Esophagus muscularis mucosa (tissue), 4 donors: ENCODE measurements at places on chromosomes 2 and 18. TPM values are rescaled to one million over a fixed set of nuclear protein-coding genes. Genes with fewer than 3 reads are reported as not detected.

XIRP2 gene
- not detected for total RNA-seq

REEP1 gene
- total RNA-seq = 95.1 TPM

APOB gene
- 1.7 TPM for total RNA-seq

MYO1B gene
- 17.3 TPM for total RNA-seq

C2orf81 gene
- 0.66 TPM for total RNA-seq

ASB3 gene
- 10.0 TPM for total RNA-seq

PKDCC gene
- 102 TPM for total RNA-seq

DNA sequence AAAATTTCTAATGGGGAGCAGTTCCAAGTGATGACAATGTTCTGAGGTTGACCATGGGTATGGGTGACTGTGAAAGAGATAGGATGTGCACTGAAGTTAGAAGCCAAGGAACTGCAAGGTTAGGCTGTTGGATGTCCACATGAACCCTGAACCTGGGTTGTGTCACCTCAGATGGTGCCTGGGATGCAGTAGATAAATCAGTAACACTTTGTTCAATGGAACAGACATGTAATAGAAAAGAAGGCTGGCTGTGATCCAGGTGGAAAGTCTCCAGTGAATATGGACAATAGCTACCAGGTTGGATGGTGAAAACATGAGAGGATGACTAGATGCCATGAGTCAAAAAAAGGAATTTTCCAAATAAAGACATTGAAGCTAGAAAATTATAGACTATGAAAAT is 131.4 kb downstream of the TRABD2A start:
- no peak for DNase-seq

- no peak for DNase-seq
Measured at GRCh38 chr18:54089749-54090459, 134.6 kb downstream of the MBD2 start.

DNA sequence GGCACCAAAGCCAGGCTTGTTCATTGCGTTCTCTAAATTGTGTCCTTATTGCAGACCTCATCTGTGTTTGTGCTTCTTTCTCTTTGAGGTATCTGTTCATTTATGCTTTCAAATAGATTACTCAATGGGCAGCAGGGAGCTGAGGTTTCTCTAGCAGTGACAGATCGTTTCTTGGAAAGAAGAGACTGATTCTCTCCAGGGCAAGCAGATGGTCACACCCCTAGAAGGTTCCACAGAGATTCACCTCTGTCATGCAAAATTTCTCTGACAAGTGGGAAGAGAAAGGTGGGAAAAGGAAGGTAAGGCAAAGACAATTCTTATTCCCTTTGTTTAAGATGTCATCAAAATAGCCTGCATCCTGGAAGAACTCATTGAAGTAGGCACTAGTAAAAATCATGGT is 14.0 kb downstream of the DLGAP1 start:
- DNase-seq = no peak

- no peak for DNase-seq
Measured at GRCh38 chr2:186925514-186925913, 76.5 kb upstream of the ZSWIM2 start.

- no peak for DNase-seq
Measured at GRCh38 chr2:142586693-142587580, 290.5 kb upstream of the KYNU start.

DNA sequence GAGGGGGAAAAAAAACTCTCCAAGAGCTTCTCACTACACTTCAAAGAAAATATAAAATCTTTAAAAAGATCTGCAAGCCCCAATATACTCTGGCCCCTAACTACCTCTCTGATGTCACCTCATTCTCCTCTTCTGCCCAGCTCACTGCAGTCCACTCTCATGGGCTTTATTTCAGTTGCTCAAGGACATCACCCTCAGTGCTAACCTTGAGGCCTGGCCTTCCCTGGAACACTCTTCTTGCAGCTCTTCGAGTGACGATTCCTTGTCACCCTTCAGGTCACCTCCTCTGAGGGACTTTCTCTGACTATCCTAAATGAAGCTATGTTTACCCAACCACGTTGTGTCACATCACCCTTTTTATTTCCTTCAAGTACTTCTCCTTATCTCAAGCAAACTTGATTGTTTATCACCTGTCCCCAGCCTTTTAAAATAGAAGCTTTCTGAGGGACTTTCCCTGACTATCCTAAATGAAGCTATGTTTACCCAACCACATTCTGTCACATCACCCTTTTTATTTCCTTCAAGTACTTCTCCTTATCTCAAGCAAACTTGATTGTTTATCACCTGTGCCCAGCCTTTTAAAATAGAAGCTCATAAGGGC is 10.4 kb downstream of the RTTN start:
- DNase-seq = no peak

GRCh38 chr18:75137346-75137877 is 71.5 kb downstream of the PTGR3 start:
- peak; percentile 66 for DNase-seq

GRCh38 chr2:198968545-198968944 is 489.2 kb downstream of the SATB2 start:
- DNase-seq = no peak

DNA sequence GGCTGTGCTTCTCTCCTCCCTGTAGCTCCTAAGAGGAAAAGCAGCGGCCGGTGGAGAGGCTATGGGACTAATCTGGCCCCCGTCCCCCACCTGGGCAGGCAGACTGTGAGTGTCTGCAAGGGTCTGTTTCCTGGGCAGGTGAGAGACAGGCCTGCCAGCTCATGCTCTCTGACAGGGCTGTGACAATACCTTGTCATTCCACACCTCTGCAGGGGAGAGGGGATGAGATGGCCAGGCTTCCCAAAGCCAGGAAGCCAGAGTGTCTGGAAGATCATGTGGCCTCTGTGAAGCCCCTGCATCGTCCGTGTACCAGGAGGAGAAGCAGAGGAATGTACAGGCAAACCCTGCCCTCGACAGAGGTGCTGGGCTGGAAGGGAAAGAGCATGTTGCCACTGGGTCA is 142.5 kb upstream of the GATA6 start:
- no peak for DNase-seq

DNA sequence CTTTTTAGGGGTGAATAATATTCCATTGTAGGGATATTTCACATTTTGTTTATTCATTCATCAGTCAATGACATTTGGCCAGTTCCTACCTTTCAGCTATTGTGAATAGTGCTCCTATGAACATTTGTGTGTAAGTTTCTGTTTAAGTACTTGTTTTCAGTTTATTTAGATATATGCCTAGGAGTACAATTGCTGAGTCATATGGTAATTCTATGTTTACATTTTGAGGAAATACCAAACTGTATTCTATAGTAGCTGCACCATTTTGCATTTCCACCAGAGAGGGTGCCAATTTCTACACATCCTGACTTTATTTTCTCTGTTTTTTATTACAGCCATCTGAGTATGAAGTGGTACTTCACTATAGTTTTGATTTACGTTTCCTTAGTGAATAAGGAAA is 54.4 kb upstream of the ZNF236 start:
- DNase-seq = no peak

DNA sequence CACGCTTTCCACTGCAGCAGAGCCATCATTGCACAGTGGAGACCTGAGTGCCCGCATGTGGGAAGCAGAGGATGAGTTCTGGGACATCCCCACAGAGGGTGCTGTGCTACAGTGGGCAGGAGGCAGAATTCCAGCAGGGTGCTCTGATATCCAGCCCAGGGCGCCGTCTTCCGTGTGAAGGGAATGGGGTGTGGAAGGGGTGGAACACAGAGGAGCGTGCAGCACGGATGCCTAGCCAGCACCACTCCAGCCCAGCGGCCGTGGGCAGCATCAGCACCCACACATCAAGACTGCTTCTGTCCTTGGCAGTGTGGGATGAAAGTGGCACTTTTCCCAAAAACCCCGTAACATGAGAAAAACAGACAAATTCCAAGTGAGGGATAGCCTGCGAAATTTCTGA is 134.3 kb downstream of the ZNF236 start:
- DNase-seq = no peak

DNA sequence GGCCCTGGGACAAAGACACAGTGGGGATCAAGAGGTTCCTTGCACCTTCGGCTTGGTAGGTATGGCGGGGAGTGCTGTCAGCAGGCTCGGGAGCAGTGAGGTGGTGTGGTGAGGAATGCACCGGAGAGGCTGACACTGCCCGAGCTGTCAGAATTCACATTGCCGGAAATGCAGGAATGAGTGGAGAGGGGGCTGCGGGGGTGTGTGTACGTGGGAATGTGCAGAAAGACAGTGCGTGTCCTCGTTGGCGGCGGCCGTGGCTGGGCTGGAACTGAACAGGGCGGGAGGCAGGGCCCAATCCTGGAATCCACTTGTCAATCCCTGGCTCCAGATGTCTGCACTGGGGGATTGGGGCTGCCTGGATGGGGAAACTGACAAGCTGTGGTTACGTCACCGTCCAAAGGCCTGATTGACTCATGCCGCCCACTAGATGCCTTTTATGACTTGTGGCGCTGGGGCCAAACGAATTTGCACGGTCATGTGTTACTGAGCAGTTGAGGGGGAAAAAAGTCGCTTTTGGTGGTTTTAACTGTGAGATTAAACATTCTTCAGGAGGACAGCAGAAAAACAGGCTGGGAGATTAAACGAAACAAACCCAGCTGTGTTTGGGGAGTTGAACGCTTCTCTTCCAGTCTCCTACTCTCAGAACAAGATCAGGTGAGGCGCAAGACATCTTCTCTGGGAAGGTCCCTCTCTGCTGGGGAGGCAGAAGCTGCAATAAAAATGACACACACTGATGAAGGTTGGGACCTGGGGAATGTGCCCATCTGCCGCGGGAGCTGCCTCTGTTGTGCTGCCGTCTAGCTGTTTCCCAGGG is 189.4 kb upstream of the GLI2 start:
- no peak for DNase-seq

DNA sequence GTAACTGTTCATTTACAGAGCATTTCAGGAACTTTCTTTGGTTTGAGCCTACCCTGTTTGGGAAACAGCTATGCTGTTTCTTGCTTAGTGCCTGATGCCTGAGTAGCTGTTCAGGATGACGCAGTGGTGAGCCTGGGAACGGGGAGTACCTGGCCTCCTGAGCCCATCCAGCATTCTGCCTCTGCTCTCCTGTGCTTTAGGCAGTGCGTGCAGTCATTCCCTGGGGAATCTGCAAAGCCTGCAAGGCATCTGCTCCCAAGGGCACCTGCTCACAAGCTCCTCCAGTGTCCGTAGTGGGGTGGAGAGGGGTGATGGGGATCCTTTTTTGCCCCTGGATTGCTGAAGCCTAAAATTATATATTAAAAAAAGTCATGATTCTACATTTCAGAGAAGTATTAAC is 68.8 kb downstream of the RAPGEF4 start:
- no peak for DNase-seq

GRCh38 chr18:79487183-79487800 is 91.6 kb downstream of the NFATC1 start:
- no peak for DNase-seq

DNA sequence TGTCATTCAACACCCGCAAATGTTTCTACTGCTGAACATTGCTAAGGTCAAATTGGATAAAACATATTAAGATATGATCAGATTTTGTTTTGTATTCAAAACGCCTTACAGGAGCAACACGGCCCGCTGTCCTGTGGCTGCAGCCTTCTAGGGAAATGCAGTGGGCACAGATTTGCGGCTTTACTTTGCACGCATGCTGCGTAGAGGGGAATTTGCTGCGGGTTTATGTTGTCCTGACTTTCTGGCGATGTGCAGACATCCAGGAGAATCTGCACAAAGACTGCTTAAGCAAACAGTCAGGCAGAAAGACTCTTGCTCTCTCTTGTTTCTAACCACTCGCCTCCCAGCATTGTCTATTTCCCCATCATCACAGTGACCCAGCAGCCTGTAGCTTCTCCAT is 88.3 kb downstream of the LRRC30 start:
- DNase-seq = peak; percentile 89

GRCh38 chr18:68665628-68666027 is 49.3 kb downstream of the TMX3 start:
- no peak for DNase-seq

- peak; percentile 21 for DNase-seq
Measured at GRCh38 chr2:130241041-130241707, 42.9 kb upstream of the TUBA3E start.

DNA sequence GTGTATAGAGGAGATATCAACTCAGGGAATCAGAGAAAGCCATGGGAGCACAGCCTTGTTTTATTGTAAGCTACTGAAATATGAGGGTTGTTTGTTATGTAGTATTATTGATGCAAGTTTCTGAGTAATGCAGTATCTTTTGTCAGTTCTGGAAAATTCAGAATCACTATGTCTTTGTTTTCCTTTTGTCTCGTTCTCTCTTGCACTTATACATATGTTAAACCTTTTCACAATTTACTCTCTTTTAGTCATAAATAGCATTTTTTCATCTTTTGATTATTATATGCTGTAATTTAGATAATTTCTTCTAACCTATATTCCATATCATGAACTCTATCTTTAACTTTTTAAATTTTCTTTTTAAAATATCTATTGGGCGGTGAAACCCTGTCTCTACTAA is 85.0 kb upstream of the COL3A1 start:
- no peak for DNase-seq

DNA sequence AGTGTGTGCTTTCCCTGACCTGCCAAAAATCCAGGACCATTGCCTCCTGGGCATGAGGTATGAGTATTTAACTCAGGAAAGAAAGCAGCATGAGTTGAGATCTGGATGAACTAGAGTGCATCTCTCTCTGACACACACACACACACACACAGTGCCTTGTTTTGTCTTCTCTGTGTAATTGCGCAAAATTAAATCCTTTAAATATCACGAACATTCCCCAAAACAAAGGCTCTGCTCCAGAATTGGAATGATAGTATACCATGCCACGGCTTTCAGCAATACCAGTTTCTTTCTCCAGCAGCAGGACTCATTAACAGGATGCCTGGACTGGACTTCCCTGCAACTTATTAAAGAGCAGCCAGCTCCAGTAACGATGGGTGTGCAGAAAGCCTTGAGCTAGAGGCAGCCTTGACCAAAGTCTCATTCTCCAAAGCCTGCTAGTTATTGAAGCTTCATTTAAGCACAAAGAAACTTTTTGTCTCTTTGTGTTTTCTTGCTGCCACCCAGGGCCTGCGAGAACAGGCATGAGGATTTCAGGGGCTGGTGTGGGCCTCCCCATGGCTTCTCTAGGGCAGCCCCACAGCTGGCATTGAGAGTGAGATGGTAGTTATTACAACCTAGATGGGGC is 101.7 kb downstream of the NRP2 start:
- no peak for DNase-seq

DNA sequence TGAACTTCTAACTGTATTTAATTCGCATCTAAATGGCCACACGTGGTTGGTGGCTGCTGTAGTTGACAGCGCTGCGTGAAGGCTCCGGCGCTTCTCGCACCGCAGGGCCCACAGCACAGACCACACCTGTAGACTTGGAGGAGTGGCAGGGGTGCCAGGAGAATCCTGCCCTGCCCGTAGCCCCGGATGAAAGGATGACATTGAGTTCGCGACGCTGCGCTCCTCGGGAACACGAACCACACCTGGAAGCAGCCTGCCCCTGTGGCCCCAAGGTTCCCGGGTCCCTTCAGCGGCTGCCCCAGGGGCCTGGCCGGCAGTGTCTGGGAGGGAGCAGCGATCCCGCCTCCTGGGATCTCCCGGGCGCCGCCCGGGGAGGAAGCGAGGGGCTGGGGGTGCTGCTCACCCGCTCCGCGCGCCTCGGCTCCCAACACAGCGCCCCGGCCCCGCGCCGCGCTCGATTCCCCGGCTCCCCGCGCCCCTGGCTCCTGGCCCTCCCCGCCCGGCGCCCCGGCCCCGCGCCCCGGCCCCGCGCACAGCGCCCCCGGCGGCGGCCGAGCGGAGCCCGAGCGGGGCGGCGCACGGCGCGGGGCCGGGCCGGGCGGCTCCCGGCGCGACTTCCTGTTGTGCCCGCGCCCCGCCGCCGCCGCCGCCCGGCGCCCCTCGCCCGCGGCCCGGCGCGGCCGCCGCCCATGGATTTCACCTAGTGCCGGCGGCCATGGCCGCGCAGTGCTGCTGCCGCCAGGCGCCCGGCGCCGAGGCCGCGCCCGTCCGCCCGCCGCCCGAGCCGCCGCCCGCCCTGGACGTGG is at the start of gene RNPEPL1:
TSS of gene RNPEPL1 (plus strand) at position 613 of the 806 bp plus-strand sequence. CDS start at position 716, 103 bp downstream.
- DNase-seq = no peak
